Cerebellar nuclear complex (tissue), 1 donor: ENCODE measurements at places on chromosomes 4 and X.

DNA sequence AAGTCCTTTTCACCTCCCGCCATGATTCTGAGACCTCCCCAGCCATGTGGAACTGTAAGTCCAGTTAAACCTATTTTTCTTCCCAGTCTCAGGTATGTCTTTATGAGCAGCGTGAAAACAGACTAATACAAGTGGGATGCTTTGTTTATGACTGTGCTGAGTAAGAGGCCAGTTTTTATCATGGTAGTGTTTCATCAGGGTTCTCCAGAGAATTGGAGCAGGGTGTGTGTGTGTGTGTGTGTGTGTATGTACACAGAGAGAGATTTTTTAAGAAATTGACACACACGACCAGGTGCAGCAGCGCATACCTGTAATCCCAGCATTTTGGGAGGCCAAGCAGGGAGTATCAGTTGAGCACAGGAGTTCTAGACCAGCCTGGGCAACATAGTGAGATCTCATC, 34.6 kb upstream of the SLC2A9 start:
- no peak for DNase-seq

- no peak for DNase-seq
Measured at GRCh38 chr4:110823251-110823650, 200.4 kb upstream of the PITX2 start.

GRCh38 chrX:45862801-45863200, 662.1 kb upstream of the DIPK2B start:
- DNase-seq, result no peak

GRCh38 chrX:119900976-119901375, 5.3 kb downstream of the AKAP14 start:
- DNase-seq, result no peak

GRCh38 chrX:10569946-10570345, 50.4 kb downstream of the MID1 start:
- DNase-seq, result no peak

DNA sequence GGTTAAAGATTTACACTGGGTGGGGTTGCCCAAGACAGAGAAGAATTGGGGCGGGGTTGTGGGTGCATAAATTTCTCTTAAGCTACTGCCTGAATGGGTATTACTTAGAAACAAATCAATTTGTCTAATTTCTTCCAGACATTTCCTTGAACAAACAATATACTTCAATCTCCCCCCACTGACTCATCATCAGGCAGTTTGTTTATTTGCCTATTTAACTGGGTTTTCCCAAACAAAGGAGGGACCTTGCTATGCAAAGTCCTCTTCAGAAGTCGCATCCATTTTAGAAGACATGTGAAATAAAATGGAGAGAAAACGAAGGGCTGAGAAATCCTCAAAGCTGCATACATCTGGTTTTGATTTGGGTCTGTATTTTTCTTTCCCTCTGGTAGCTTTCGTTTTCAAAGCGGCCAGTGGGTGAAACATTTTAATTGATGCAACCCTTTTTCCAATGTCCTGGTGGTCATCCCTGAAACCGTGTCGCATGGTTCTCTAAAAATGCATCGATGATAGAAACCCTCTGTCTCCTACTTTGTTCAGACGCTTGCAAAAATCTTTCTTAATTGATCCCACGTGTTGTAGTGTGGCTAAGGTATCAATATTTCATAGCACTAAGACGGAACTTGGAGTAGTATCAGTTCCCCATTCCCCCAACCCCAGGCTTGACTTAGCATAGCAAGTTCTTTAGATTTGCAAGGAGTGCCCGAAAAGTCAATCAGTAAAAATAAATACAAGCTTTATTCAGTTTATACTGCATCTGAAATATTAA, 115.1 kb upstream of the MXRA5 start:
- no peak for DNase-seq

GRCh38 chrX:31837445-31838049, 765.7 kb upstream of the FTHL17 start:
- DNase-seq, result no peak
